Testis (tissue), 5 donors: ENCODE measurements at places on chromosomes 4 and X. TPM values are rescaled to one million over a fixed set of nuclear protein-coding genes. Genes with fewer than 3 reads are reported as not detected.

- DNase-seq: no peak
Measured at GRCh38 chr4:145107126-145107525, 9.0 kb downstream of the ABCE1 start.

DNA sequence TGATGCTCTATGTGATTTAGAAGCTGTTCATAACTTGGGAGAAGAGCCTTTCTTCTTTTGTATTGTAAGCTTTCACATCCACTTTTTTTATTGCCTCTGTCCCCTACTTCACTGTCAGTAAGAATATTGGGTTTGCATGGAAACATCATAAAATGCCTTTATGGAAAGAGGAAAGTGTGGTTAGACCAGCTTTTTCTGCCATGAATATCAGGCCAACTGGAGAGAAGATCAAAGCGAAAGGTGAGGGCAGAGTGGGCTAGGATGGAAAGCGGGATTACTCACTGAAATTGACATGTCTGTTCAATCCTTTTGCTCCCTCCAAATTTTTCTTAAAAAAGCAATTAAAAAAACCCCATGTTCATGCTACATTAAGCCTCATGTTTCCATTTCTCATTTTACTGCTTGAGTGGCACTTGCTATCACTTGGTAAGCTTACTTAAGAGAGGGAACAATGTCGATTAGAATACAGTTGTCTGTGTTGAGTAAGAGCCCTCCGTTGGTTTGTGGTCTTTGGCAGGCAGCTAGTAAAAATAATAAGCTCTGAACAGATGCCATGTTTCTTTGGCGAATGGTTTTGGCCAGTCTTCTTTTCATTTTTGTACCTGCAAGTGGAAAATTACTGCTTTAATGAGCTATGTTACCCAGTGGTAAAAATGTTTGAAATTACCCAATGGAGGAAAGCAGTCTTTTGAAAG is 35.9 kb downstream of the SUPT20HL1 start:
- no peak for DNase-seq

DNA sequence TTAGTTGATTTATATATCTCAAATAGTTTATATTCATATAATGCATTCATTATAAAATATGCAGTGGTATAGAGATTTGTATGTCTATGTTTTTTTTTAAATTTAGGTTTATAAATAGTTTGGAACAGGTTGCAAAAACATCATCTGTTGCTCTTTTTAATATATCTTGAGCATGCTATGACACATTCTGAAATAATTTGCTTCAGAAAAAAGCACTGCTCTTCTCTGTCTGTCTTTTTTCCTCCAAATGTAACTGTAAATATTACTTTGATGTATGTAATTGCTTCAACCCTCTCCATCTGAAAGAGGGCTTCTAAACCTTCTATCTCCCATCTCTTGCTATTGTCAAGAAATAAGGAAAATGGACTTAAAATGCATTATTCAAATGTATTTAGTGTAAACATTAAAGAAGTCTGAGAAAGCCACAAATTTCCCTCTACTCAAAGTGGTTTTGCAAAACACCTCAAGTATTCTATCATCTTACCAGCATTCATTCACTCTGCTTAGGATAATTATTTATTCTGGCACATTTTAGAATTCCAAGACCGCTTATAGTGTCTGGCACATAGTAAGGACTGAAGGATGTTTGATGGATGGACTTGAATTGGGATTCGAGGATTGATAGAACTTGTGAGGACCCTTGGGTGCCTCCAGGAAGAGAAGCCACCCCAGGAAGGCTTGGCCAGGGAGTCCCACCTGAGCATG is 87.8 kb downstream of the CLNK start:
- no peak for DNase-seq

The MECP2 gene
- total RNA-seq: 86.4 TPM
